ENCODE measurements at places on chromosomes 5 and 9.

- DNase-seq = no peak
Measured at GRCh38 chr9:7209990-7210389, 452.2 kb downstream of the KDM4C start.

GRCh38 chr5:133938039-133938821 lies 30.2 kb downstream of the C5orf15 start:
- no peak for DNase-seq

- DNase-seq = no peak
Measured at GRCh38 chr5:115417076-115417475, 120.6 kb upstream of the CCDC112 start.

DNA sequence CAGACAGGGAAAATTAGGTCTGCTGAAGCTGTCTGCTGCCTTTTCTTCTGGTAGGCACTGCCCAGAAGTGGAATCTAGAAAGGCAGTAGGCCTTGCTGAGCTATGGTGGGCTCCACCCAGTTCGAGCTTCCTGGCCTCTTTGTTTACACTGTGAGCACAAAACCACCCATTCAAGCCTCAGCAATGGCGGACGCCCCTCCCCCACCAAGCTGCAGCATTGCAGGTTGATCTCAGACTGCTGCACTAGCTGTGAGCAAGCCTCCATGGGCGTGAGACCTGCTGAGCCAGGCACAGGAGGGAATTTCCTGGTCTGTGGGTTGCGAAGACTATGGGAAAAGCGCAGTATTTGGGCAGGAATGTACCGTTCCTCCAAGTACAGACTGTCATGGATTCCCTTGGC lies 18.5 kb downstream of the AGTPBP1 start:
- no peak for DNase-seq

GRCh38 chr5:106085136-106085535 lies 1585.6 kb downstream of the EFNA5 start:
- no peak for DNase-seq

DNA sequence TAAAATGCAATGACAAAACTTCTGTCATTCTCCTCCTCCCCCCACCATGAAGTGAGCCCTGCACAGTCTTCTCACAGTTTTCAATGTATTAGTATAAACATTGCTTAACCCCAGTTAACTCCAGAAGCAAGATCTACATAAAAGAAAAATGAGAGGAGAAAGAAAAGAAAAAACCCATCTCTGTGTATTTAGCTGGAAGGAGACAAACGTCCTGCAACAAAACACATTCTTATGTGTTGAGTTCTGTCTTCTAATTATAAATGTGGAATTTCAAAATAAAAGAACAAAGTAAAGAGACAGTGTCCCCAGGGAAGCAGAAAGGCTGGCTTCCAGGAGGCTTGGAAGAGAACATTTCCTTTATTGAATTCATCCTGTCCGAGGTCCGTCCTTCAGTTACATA lies 491.9 kb upstream of the TUSC1 start:
- no peak for DNase-seq

- DNase-seq = no peak
Measured at GRCh38 chr5:2143646-2144353, 261.1 kb upstream of the IRX4 start.

DNA sequence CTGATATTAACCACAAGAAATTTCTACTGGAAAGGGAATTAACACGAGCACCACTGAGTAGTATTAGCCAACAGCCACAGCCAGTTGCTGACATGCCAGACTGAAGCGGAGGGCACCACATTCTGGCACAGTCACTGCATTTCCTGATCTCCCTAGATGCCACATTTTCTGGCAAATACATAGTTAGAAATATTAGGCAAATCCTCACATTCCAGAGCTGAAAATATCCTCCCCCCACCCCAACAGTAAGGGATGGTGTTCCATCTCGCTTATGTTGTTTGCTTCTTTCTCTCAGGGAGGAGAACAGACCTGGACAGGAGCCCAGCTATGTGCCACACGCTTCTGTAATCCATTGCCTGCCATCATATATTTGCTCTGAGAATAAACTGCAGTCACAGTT lies 32.8 kb upstream of the MCTP1 start:
- no peak for DNase-seq

- DNase-seq = no peak
Measured at GRCh38 chr5:39079147-39079546, 4.9 kb upstream of the RICTOR start.

- DNase-seq = peak; percentile 33
Measured at GRCh38 chr5:72951671-72952468, 4.0 kb upstream of the FCHO2 start.

DNA sequence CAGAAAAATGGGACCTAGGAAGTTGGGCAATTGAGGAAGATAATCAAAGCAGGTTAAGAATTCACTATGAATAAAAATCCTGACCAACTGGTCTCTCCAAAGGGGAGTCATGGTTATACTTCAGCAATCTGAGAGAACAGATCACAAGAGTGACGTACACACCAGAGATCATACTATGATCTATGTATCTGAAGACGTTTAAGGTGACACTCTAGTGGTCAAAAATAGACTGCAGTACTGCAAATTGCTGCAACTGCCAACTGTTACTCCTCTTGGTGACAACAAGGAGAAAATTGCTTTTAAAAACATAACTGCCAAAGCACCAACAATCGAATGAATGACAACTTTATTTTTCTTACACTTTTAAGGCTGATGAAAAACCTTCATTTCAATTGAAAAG lies 4.9 kb downstream of the AK6 start:
- no peak for DNase-seq

- DNase-seq = no peak
Measured at GRCh38 chr5:93993161-93993560, 251.8 kb upstream of the POU5F2 start.

GRCh38 chr9:38051780-38052546 lies 17.1 kb downstream of the SHB start:
- no peak for DNase-seq

DNA sequence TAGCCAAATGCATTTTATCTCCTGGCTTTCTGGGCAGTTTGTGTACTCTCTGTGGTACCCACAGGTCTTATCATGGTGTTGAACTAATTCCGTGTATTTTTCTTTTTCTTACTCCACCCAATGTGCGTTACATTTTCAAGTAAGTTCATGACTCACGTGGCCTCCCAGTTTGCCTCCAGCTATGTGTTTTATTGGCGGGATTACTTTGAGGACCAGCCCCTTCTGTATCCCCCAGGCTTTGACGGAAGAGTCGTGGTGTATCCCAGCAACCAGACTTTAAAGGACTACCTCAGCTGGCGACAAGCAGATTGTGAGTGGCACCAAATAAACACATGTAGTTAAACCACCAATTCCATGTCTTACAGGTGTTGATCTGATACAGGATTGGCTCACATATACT lies 3.2 kb downstream of the THG1L start:
- no peak for DNase-seq

- DNase-seq = no peak
Measured at GRCh38 chr5:139147483-139148087, 50.6 kb downstream of the SIL1 start.

GRCh38 chr5:108356286-108356685 lies 25.6 kb downstream of the FBXL17 start:
- DNase-seq = no peak

- DNase-seq = peak; percentile 11
Measured at GRCh38 chr9:76458903-76459693, at the start of gene GCNT1. GCNT1 (plus strand) TSS chr9:76459182; CDS start chr9:76502382, 43,200 bp downstream.

GRCh38 chr9:117656002-117656401 lies 48.2 kb upstream of the TLR4 start:
- no peak for DNase-seq

- DNase-seq = no peak
Measured at GRCh38 chr5:58187432-58188261, 272.2 kb downstream of the PLK2 start.
